ENCODE measurements at places on chromosomes 4 and X. TPM values are rescaled to one million over a fixed set of nuclear protein-coding genes. Genes with fewer than 3 reads are reported as not detected.

- no peak for DNase-seq
These were observed 72.7 kb downstream of the FRMPD4 start for GRCh38 chrX:12210971-12211370.

DNA sequence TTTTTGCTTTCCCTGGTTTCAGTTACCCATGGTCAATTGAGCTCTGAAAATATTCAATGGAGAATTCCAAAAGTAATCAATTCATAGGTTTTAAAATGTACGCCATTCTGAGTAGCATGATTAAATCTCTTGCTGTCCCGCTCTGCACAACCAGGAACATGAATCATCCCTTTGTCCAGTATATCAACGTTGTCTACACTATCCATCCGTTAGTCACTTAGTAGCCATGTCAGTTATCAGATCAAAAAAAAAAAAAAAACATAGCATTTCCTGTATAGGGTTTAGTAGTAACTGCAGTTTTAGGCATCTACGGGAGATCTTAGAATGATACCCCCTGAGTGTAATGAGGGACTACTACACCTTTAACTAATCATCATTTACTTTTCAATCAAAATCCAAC lies 15.1 kb downstream of the LAMP2 start:
- no peak for DNase-seq

DNA sequence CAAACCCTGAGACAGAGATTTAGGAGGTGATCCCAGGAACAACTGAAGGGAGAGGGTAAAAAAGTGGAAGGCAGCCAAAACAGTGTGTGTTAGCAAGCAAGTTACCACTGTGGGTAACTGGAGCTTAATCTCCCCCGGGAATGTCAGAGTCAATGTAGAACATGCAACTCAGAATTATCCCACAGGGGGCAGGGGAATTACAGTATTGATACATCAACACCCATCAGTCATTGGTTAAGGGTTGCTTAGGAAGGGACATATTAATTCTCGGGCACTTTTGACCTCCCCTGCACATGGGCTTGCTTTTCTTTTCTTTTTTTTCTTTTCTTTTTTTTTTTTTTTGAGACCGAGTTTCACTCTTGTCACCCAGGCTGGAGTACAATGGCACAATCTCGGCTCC lies 29.3 kb downstream of the CXorf58 start:
- DNase-seq = no peak

DNA sequence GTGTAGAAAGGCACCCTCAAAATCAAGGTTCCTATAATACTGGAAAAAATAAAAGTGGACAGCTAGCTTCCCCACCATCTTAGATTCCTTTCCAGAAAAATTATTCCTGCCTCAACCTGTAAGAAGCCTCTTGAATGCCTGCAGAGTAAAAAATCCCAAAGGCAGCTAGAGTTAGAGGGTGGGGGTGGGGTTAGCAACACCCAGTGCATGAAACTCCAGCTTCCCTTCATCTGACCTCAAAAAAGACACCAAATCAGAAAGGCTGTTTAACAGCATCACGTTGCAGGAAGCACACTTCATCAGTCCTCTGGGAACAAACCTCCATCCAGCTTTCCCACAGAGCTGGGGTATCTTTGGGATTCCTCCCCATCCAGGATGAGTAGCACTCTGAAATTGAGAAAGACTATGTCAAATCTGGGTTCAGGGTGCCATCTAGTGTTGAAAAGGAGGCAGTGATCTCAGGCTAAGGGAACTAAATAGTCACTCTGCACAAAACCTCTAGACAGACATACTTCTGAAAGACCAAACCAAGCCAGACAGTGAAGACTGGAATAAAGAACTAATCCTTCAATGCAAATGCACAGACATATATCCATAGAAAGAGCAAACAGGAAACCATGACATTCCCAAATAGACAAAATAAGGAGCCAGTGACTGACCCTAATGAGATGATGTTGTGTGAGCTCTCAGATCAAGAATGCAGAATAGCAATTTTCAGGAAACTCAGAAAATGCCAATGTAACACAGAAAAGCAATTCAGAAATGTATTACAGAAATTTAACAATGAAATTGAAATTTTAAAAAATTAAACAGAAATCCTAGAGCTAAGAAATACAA lies 97.9 kb downstream of the ARHGEF9 start:
- DNase-seq = peak; percentile 1

ADGRG4 gene
- not detected for total RNA-seq

DNA sequence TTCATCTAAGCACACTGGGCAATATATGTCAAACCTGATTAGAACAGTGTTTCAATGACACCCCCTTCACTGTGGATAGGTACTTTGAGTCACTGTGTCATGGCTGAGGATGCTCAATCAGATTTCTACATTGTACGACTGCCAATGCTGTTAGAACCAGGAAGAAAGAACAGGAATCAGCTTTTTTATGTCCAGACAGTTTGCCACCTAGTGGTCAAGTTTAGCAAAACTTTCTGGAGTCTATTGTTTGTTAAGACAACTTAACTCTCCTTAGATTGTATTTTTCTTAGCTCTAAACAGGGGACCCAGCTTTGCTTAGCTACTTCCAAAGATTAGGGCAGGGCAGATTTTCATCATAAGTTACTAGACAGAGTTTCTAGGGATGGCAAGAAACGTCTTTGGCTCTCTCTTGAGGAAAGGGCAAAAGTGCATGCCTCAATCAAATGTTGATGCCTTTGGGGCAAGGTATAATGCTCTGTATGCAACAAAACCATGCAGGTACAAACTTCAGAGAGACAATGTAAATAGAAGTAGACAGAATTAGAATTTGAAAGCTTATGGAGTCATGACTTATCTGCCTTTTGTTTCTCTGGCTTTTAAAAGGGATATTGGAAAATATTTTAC lies 40.5 kb upstream of the BMP3 start:
- peak; percentile 26 for DNase-seq

DNA sequence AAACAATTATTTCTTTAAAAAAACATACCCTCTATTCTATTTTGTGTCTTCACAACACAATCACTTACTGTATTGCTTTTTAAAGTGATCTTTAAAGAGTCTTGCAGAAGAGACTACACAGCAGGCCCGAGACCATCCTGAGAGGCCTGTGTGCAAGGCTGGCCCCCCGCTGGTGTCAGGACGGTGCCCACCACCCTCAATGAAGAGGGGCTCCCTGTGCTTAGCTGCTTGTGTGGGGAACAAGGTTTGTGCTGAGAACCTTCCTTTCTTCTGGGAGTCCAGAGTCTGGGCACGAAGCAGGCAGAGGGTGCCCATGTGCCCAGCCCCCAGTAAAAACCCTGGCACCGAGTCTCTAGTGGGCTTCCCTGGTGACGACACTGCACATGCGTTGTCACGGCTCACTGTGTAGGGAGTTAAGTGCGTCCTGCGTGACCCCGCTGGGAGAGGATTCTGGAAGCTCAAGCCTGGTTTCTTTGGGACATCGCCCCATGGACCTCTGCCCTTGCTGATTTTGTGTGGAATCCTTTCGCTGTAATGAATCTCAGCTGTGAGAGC lies 22.0 kb downstream of the RGS12 start:
- no peak for DNase-seq

GRCh38 chrX:33195698-33196097 lies 15.7 kb downstream of the DMD start:
- no peak for DNase-seq

- DNase-seq = no peak
These were observed 674.3 kb upstream of the AMOT start for GRCh38 chrX:113514906-113515305.

DNA sequence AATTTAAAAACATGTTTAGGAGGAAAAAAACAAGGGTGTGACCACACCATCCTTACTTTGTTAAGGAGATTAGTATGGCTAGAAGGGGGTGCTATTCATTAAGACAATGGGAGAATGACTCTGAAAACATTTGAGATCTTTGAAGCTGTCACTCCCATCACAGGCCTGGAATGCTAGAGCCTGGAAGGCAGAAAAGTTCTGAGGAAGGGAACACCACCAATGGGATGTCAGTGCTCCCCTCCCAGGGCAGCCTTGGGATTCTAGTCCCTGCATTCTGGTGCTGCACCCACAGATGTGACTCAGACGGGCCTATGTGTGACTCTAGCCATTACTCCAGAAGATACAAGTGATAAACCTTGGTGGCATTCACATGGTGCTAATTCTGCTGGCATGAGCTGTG lies 162.2 kb upstream of the ANXA10 start:
- DNase-seq = no peak

Data from epithelial cell of proximal tubule (primary cell).